ENCODE measurements at places on chromosomes 3 and 15.

DNA sequence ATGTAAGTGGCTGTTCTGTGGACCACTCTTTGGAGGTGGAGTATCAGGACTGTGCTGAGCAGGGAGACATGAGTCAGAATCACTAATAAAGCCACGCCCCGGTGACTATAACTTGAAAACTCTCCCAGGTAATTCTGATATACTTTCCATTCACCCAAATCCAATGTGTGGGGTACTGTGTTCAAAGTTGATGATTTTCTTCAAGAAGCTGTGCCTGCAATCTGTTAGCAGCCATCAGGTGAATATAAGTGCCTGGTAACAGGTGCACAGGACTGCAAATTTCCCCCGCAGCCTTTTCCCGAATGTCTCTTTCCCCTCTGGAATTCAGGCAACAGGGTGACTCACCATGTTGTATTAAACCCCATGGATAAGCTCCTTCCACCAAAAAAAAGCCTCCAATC lies 17.0 kb downstream of the MAGI1 start:
- DNase-seq, result no peak

DNA sequence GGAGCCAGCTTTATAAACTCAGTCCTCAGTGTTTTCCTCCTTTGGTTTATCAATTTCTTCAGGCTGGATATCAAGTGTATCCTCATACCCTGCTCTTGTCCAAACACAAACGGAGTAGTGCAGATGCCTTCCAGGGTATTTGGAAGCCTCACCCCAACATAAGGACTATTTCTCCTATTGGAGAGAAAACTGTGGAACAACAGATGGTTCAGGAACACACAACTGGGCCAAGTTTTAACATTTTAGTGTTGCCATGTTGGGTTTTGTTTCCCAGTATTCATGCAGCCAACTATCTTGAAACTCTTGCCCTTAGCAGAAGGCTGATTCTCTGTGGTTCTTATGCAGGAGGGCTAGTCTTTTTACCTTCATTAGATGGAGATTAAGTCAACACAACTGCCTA lies 398.1 kb downstream of the GABRB3 start:
- DNase-seq, result no peak

DNA sequence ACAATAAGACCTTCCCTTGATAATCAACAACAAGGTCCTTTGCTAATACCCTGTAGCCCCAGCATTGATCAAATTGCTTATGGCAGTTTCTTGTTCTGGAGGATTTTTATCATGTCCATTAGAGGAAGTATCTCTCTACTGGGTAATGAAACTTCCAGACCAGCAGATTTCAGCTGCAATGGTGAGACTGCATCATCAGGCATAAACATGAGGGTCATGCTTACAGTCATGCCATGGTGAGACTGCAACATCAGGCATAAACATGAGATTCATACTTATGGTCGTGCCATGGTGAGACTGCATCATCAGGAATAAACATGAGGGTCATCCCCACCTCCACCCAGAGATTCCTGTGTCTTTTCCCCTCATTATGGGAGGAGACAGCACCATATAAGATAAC lies 129.0 kb upstream of the LIPC start:
- no peak for DNase-seq

DNA sequence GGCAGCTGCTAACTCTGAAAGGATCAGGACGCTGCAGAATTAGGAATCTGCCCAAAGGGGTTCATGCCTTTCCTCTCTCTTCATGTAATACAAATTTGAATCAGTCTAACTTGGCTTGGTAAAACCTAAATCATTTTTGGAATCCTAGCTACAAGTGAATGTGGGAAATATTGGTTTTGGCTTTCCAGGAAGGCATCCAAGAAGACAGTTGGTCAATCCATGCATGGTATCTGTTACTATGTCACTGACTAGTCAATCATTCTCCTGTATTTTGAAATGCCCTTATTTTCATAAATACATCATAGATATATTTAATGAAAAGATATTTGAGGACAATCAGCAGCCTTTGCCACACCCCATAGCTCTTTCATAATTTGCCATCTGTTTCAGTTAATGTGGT lies 7.5 kb upstream of the PLS1 start:
- DNase-seq, result no peak

DNA sequence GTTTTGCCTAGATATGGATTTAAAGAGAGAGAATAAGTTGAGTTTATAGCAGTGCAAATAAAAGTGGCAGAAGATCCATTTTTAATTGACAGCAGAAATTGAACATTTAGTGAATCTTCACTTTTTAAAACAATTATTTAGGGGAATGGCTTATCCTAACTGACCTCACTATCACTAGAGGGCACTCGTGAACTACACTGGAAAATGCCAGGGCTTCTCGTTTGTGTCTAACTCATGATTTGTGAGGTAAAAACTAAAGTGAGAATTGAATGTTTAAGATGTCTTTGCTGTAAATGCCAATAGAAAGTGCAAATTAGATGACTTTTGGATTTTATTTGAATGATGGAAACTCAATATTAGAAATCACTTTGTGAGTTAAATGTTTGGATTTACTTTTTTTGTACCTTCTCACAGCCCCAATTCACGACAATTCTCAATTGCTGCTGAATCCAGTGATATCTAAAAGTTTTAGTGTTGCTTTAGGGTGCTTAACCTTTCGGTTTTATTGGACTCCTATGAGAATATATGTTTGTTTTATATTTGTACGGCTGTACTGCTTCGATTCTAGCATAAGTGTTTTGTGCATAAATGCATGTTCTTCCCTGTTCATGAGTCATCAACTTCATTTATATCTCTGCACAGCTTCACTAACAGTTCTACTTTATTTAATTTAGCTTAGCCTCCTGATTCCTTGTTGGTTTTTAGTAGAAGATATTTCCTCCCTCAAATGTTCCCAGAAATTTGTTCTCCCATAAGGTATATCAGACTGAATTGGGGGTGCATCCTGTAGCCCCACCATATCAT lies 462.1 kb downstream of the MFSD1 start:
- DNase-seq, result no peak

Measured in Right ventricle myocardium inferior (tissue), 1 donor.